ENCODE measurements at places on chromosomes 5 and 9. TPM values are rescaled to one million over a fixed set of nuclear protein-coding genes. Genes with fewer than 3 reads are reported as not detected.

The CCNO gene
- total RNA-seq, result 3.1 TPM

The CAMK2A gene
- total RNA-seq, result not detected

The ANKRD34B gene
- not detected for total RNA-seq

GRCh38 chr9:3244963-3245653, 280.7 kb downstream of the RFX3 start:
- DNase-seq, result no peak

GRCh38 chr9:121491111-121491510, 8.5 kb downstream of the GGTA1 start:
- DNase-seq, result no peak

- peak; percentile 48 for DNase-seq
Measured at GRCh38 chr9:124350494-124351263, 64.6 kb downstream of the PSMB7 start.

GRCh38 chr5:171968531-171968930, 37.9 kb downstream of the FBXW11 start:
- no peak for DNase-seq

DNA sequence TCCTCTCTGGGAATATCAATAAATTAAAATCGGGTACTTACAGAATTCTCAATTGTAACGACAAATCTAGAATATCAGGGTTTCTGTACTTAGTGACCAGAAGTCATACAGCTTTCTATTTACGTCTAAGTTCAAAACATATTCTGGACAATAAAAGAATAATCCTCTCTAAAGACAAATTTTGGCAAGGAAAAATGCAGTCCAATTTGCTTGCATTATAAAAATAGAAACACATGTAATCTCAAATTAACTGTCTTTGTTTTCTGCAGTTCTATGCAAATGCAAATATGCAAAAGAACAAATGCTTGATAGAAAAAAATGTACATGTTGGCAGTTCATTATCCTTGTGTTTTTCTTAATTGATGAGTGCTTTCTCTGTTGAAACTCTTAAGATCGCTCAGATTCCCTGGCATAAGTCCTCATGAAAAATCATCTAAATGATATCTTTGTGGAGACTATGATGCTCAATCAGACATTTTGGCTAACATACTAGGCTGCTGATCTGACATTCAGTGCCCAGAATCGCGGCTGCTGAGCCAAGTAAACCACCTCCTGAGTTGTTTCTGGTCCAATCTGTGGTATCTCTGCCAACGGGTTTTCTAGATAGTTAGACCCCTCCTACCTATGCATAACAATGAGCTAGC, 990.1 kb upstream of the C9orf72 start:
- DNase-seq, result no peak

DNA sequence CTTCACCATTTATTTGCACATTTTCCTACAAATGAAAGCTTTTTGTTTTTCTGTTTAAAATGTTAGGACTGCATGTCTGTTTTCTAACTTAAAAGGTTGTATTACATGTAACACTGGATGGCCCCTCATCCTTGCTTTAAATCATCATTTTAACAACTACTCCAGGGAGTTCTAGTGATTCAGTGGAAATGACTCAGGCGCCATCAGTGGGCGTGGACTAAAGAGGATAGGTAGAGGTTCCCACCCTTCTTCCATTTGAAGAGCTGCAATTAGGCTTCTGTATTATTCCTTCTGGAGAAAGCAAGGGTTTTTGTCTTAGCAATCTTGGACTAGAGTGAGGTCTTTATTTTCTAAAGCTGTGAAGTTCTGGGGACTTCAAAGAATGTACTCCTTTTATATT, 213.7 kb downstream of the TMEM38B start:
- no peak for DNase-seq

DNA sequence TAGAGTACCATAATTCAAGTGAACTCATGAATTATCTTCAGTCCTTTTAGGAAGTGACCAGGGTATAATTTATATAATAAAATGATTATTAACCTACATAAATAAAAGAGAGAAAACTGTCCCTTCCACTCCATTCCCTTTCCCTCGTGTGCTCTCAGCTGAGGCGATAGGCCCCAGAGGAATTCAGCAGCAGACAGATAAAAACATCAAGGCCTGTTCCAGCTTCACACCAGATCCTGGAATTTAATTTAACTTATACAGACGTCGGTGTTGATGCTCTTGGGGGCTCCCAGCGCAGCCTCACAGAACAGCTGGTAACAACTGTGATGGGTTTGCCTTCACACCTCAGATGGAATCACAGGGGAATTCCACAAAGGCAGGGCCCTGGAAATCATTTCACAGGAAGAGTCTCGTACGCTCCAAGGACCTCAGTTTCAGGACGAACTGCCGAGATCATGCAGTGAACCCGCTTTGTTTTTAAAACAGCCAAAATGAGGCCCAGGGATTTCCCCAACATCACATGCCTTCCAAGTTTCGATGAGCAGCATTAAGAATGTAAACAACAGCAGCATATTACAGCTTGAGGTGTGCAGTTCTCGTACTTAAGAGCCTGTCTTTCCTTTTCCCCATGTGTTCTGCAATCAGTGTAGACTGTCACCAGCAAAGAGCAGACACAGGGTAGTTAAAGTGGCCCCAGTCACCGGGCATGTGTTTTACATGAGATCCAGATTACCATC, 73.6 kb upstream of the ALDH1B1 start:
- DNase-seq, result no peak

DNA sequence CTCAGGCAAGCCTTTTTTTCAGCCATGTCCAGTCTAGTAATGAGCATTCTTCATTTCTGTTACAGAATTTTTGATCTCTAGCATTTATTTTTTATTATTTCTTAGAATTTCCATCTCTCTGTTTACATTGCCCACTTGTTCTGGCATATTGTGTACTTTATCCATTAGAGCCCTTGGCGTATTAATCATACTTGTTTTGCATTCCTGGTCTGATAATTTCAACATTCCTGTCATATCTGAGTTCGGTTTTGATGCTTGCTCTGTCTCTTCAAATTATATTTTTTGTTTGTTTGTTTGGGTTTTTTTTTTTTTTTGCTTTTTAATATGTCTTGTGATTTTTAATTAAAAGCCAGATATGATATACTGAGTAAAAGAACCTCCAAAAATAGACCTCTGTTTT, 23.0 kb upstream of the JAK2 start:
- DNase-seq, result no peak

DNA sequence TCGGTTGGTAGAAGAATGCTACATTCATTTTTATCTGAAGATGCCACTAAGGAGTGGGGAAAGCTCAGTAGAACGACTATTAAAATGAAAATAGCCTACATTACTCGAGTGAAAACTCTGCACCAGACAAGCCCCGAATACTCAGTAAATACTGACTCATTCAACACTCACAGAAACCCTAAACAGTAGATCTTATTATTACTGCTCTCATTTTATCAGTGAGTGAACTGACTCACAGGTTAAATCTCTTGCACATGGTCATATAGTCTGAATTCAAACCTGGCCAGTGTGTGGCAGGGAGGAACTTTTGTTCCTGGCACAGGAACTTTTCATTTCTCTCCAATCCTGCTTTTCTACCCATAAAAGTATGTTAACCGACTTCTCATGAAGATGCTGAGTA, 9.6 kb upstream of the PAPPA start:
- DNase-seq, result no peak

GRCh38 chr5:132110195-132110594, 36.6 kb downstream of the CSF2 start:
- no peak for DNase-seq

All from Peyer's patch (tissue), 4 donors.